EH (cell line): ENCODE measurements at places on chromosomes 16 and 17.

- DNase-seq, result peak; percentile 59
Observed at GRCh38 chr17:28878981-28879380, 18.6 kb downstream of the FLOT2 start.

DNA sequence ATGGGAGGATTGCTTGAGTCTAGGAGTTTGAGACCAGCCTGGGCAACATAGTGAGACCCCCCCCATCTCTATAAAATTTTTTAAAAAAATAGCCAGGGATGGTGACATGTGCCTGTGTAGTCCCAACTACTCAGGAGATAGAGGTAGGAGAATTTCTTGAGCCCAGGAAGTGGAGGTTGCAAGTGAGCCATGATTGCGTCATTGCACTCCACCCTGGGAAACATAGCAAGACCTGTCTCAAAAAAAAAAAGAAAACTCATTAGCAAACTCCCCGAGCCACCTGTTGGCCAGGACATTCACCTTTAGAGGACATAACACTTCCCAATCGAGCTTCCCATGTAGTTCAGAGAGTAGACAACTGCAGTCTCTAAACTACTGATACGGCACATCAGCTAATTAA, 274.2 kb downstream of the ABCC12 start:
- DNase-seq, result no peak

DNA sequence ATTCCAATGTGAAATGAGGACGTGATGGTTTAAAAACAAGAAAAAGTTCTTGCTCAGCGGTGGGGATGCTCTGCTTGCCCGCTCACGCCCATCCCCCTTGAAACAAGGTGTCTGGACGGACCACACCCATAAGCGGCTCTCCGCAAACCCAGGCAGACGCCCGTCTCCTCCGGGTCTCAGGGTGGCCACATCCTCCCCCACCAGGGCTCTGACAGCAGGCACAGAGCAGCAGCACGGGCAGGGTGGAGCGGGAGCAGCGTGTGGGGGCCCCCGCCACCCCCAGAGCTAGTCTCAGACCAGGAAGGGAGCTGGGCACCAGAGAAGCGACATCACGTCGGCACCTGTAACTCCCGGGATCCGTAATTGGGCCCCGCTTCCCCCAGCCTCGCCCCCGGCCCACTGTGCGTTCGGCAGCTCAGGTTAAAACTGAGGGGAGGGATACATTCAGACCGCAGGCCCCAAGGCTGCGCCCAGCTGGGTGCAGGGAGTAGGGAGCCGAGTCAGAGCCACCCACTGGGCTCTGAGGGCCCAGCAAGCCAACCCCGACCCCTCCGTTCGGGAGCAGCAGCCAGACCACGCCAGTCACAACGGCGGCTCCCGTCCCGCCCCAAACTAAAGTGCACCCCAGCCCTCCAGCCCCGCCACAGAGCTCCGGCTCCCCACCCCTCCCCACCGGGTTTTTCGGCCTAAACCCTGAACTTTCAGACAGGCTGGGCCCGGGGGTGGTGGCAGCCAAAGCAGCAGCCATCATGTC, 22.0 kb downstream of the CLUH start:
- no peak for DNase-seq

- no peak for DNase-seq
Observed at GRCh38 chr17:80609757-80610156, 65.1 kb downstream of the RPTOR start.

DNA sequence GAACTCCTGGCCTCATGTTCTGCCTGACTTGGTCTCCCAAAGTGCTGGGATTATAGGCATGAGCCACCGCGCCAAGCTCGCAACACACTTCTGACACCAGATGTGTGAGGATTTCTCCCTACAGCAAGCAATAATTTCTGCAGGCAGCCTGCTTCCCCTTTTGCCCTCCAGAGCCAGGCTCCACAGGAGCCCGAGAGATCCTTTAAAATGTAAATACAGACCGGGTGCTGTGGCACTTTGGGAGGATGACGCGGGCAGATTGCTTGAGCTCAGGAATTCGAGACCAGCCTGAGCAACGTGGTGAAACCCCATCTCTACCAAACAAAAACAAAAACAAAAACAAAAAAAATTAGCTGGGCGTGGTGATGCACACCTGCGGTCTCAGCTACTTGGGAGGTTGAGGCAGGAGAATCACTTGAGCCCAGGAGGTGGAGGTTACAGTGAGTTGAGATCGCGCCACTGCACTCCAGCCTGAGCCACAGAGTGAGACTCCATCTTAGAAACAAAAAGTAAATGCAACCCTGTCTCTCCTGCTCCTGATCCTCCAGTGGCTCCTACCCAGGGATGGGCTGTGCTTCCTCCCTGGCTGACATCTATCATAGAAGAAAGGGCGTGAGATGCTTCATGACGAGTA, 14.7 kb downstream of the C16orf96 start:
- DNase-seq, result no peak

- DNase-seq, result no peak
Observed at GRCh38 chr17:11944587-11944986, 52.7 kb downstream of the ZNF18 start.

- DNase-seq, result no peak
Observed at GRCh38 chr16:74200921-74201320, 95.7 kb upstream of the PSMD7 start.

DNA sequence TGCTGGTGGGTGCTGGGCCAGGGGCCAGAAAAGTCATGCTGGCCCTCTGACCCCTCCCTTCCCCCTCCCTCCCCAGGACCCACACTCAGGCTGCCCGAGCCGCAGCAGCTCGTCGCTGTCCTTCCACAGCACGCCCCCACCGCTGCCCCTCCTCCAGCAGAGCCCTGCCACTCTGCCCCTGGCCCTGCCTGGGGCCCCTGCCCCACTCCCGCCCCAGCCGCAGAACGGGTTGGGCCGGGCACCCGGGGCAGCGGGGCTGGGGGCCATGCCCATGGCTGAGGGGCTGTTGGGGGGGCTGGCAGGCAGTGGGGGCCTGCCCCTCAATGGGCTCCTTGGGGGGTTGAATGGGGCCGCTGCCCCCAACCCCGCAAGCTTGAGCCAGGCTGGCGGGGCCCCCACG, 8.3 kb upstream of the CISD3 start:
- no peak for DNase-seq

DNA sequence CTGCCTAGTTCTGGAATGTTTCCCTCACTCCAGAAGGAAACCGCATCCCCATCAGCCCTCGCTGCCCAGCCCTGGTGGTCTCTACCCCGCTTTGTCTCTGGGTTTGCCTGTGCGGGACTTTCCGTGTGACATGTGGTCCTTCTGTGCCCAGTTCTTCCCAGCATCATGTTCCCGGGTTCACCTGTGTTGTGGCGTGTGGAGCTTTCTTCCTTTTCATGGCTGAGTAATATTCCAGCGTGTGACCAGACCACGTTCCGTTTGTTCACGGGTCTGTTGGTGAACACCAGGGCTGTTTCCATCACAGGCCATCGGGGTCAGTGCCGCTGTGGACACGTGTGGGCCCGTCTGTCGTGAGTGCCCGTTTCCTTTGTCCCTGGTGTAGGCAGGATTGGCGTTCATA, 32.1 kb downstream of the CACNA1H start:
- no peak for DNase-seq

GRCh38 chr16:55778757-55779156, 54.1 kb downstream of the CES1 start:
- DNase-seq, result no peak

GRCh38 chr16:88464447-88465318, 11.6 kb downstream of the ZFPM1 start:
- no peak for DNase-seq

DNA sequence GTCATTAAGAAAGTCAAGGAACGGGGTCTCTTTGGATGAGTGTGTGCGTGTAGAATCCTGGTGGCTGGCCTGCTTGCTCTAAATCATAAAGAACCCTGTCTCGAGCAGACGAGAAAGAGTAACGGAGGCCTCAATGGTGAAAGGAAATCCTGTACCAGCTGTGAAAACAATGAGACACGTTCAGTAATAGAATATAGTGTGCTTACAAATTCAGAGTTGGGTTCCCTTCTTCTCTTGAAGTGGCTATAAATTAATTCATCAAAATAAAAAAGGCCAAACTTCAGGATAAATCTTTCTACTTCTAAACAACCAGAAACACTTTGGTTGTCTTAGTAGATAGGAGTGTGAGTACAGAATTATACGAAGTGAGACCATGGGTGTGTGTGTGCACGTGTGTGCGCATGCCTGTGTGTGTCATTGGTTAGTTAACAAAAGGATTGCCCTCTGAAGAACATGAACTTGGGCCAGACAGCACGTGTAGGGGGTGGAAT, 48.5 kb downstream of the WWOX start:
- DNase-seq, result no peak

DNA sequence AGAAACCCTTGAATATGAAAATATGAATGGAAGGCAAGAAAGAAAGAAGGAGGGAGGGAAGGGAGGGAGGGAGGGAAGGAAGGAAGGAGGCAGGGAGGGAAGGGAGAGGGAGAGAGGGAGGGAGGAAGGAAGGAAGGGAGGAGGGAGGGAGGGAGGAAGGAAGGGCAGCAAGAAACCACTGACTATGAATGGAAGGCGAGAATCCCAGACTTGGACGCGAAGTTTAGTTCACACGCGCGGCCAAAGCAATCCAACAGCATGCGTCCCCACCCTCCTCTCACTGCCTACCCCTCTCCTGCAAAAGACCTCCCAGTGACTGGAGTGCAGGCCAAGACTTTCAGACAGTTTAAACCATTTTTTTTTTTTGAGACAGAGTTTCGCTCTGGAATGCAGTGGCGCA, 7.9 kb upstream of the SMARCD2 start:
- DNase-seq, result no peak

DNA sequence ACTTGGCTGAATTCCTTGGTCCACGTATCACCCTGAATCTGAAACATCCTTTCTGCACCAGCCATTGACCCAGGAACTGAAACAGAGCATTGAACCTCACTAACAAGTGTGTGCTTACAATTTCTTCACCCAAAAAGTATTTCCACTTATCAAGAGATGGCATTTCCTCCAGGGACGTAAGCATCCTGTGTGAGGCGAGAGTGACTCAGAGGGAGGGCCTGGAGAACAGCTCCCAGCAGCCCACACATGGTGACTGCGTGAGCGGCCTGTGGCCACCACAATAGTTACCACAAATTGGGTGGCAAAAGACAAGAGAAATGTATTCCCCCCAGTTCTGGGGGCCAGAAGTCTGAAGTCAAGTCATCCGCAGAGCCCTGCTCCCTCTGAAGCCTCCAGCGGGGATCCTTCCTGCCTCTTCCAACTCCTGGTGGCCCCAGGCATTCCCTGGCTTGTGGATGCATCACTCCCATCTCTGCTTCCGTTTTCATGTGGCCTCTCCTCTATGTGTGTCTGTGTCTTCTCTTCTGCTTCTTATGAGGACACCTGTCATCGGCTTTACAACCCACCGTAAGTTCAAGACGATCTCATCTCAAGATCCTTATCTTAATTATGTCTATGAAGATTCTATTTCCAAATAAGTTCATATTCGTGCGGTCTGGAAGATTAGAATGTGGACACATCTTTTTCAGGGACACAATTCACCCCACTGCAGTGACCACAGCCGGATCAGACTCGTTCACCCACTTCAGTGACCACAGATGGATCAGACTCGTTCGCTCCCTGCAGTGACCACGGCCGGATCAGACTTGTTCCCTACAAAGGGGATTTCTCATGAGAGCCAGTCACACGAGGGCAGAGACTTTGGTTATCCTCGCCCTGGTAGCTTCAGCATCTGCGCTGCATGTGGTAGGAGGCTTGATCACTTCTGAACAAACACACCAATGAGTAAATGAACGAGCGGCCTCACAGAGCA, 122.6 kb upstream of the FOXF1 start:
- peak; percentile 99 for DNase-seq
